Muscle of arm (tissue), 14 donors: ENCODE measurements at places on chromosomes 16 and 17.

DNA sequence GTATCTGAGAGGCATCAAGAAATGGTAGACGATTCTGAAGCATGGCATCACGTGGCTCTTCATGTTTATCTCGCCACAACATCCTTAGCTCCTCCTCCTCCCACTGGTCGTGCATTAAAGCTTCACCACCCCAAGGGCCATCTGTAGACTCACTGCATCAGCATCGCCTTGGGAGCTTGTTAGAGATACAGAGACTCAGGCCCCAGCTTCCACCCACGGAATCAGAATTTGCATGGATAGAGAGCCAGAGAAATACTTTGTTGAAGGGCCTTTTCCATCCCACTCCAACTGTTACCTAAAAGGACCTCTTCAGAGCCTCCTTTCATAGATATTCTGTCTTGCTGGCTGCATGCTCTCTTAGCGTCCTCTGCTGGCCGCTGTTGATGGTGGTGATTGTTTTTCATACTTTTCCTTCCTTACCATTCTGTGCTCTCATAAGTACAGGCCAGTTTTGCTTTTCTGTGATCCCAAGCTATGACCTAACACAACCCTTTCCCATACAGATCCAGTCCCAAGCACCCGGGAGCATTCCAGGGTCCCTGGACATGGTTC, 1049.4 kb upstream of the EEF2KMT start:
- no peak for DNase-seq

DNA sequence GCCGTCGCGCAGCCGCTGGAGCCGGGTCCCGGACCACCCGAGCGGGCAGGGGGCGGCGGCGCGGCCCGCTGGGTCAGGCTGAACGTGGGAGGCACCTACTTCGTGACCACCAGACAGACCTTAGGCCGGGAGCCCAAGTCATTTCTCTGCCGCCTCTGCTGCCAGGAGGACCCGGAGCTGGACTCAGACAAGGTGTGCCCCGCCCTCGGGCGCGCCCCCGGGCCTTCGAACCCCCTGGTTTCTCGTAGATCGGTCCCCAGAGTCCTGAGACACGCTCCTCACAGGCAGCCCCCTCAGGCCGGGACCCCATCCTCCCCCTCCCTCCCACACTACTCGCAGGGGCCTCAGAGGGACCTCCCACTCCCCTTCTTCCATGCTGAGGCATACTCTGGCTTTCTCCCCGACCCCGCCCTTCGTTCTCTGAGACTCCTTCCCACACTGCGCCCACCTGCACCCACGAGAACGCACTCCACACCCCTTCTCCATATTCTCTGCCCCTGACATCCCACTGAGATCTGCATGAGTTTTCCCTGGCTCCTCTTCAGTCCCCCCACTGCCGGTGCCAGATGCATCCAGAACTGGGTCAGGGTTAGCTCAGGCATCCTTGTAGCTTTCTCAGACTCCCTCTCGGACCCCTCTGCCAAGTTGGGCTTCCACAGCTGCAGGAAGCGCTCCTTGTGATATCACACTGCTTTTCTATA, 523 bp downstream of the KCTD2 start:
- DNase-seq: no peak

GRCh38 chr16:5858180-5858579, 760.6 kb upstream of the EEF2KMT start:
- no peak for DNase-seq

DNA sequence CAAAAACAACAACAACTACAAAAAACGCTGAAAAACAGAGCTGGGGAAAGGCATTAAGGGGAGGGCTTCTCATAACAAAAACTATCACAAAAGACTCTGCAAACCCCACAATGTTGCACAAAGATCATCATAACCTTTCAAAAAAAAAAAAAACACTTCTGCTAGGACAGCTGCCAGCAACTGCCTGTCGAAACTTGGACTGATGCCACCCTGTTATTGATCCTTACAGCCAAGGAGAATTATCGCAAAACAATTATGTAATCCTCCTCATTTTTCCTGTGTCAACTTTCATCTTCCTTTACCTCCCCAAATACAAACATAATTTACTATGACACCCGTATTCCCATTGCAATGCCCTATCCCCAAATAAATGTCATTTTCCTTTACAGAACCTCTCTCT, 9.3 kb downstream of the CCDC40 start:
- no peak for DNase-seq
